ENCODE measurements at places on chromosomes 16 and 17. TPM values are rescaled to one million over a fixed set of nuclear protein-coding genes. Genes with fewer than 3 reads are reported as not detected.

Gene DNAAF1
- not detected for total RNA-seq

Gene NEUROD2
- total RNA-seq, result not detected

Gene PABPN1L
- total RNA-seq, result not detected

Gene CD7
- total RNA-seq, result not detected

Gene TBC1D28
- not detected for total RNA-seq

Gene WNT3
- total RNA-seq, result 1.1 TPM

Gene KRT28
- total RNA-seq, result not detected

Gene PRR35
- total RNA-seq, result not detected

Gene SULT1A2
- 0.24 TPM for total RNA-seq

Gene FN3KRP
- 8.4 TPM for total RNA-seq

Gene SPNS3
- total RNA-seq, result not detected

Gene CDRT15L2
- total RNA-seq, result not detected
